Astrocyte of the hippocampus (primary cell): ENCODE measurements at places on chromosomes 13 and 19.
A peak's percentile ranks its signal among the peaks of the same experiment; 100 is the strongest.

DNA sequence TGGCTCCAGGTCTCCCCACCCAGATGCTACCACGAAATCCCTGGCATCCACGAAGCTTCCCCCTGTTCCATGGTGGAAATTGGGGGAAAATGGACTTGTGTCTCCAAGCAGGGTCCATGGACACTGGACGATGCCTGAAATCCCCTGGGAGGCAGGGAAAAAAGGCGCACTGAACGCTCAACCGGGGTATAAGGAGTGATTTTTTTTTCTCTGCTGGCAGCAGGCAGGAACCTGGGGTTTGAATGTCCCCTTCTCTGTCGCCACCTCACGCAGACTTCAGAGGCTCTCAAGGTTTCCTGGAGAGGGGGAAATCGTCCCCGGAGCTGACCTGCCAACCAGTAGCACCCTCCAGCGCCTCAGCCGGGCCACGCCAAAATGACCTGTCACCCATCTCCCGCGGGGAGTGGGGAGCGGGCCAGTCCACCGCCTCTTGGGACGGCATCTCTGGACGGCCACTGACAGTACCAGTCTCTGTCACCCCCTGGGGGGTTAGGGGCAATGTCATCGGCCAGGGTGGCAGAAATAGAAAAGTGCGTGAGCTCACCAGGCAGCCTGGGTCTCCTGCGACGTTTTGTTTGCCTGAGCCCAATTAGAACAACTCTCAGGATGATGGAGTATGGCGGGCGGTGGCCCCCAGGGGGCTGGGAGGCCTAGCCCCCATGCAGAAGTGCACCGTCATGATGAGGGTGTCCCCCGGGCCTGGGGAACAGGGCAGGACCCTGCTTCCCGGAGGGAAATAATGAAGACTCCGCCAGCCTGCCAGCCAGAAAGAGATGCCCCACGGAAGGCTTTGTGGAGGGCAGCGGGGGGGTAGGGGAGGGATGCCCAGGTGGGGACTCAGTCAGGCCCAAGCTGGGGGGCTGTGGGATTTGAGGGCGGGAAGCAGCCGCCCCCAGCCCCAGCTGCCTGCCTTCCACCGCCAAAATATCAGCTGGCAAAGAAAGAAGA is 2.6 kb downstream of the PTPRS start:
- no peak for DNase-seq

DNA sequence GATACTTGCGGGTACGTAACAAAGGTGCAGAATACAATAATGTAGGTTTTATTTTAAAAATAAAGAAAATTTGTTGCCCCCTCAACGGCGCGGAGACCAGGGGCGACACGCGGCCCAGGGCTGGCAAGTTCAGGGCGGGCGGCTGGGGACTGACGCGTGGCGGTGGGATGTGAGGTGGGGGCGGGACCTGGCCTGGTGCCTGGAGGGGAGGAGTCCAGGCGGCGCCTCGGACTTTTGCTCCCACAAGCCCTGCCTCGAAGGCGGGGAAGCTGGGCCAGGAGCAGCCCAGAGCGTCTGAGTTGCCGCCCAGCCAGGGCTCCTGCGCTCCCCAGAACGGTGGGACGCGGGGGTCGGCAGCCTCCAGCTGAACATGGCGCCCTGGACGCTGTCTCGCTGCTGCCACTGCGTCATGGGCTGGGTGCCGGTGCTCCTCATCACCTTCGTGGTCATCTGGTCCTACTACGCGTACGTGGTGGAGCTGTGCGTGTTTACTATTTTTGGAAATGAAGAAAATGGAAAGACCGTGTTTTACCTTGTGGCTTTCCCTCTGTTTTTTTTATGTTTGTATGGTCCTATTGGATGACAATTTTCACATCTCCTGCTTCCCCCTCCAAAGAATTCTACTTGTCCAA is 1122.8 kb upstream of the ATXN8OS start:
- no peak for DNase-seq

DNA sequence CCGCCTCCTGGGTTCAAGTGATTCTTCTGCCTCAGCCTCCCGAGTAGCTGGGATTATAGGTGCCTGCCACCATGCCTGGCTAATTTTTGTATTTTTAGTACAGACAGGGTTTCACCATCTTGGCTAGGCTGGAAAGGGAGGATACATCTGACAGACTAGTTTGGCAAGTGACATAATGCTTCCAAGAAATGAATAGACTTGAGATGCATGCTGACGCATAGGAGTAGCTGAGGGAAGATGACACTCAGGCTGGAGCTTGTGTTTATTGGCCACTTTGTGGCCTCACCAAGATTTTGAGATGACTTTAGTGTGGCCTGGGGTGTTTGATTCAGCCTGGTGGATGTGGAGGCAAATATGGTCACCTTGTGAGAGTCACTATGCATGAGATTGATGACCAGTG is 4.0 kb downstream of the ZNF586 start:
- no peak for DNase-seq

DNA sequence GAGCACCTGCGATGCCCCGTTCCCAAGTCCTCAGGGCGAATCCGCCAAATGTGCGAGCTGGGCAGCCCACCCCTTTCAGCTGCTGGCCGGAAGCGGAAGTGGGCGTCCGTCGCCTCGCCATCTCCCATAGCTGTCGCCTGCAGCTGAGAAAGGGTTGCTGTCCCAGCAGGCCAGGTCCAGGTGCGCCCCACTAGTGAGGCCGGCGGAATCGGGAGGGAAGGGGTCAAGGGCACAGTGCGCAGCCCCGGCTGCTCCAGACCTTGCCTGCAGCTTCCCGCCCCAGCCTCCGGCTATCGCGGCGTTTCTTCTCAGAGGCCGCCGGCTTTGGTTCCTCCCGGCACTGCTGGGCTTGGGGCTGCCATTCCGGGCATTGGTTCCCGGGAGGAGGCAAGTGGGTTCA is at the start of gene ZNF177:
Gene ZNF177 (plus strand): TSS at position 109 of the 400 bp plus-strand sequence. CDS start 15,299 bp downstream, outside the sequence.
- peak; percentile 61 for DNase-seq

- DNase-seq, result no peak
Observed at GRCh38 chr13:85525411-85525810, 273.8 kb downstream of the SLITRK6 start.
